ENCODE measurements at places on chromosomes 4 and X.
A peak's percentile ranks its signal among the peaks of the same experiment; 100 is the strongest.

DNA sequence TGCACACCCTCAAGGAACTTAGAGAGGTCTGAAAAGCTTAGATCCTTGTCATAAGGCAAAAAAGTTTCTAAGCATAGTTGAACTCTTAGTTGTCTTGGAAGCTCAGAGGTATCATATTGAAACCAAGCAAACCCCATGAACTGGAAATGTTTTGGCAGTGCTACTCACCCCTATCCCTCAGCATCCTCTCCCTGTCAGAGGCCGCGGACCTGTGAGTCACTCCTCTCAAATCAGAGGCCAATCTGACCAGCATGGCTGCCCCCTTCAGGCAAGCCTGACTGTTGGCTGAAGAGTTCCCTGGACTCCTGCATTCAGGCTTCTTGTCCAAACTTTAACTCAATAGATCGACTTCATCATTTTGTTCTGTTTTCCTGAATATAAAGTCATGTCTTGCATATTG, 69.4 kb downstream of the KCNIP4 start:
- no peak for DNase-seq

GRCh38 chr4:106266201-106266600, 49.8 kb downstream of the TBCK start:
- DNase-seq = peak; percentile 27

- no peak for DNase-seq
Measured at GRCh38 chr4:75207902-75208301, 275.0 kb downstream of the PARM1 start.

DNA sequence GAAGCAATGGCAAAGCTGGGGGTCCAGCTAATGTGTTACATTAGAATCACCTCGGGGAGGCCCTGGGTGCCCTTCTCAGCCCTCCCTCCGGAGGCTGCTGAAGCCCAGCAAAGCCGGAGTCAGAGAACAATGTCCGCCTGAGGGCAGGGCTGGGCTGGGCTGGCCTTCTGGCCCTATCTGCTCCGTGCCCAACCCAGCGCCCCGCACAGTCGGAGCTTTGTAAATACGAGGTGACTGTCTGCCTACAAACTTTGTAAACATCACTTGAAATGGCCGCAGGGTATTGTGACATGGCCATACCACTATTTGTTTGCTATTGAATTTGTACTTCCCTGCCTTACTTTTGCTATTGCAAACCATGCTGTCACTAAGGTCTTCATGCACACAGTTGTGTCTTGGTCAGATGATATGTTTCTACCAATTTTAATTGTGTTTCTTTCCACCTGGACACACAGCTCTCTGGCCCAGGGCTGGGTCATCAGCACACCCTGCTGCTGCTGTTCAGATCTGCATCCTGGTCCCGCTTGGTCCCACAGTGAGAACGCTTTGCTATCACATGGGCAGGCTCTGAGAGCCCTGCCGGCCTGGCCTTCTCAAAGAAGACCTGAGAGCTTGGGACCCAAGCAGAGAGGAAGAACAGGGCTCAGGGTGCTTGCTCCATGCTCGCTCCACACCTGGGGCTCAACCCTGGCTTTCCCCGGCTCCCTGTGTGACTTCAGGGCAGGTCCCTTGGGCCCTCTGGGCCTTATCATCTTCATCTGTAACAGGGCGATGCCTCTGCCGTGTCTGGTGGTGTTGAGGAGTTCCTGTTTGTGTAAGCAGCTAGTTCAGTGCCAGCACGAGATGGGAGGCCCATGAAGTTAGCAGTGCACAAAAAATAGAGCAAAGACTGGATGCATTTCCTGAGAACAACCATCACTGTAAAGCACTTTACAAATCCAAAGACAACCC, 2.3 kb downstream of the S100P start:
- no peak for DNase-seq

Data from SW480 (cell line).